ENCODE measurements at places on chromosomes 3 and 15.

GRCh38 chr3:42758126-42758525 is 14.9 kb downstream of the CCDC13 start:
- DNase-seq: no peak

- DNase-seq: no peak
Observed at GRCh38 chr3:129429602-129430001, 1.2 kb upstream of the EFCAB12 start.

- DNase-seq: no peak
Observed at GRCh38 chr3:101999177-101999779, 150.0 kb downstream of the NFKBIZ start.

- DNase-seq: no peak
Observed at GRCh38 chr3:133464573-133464972, 64.7 kb downstream of the BFSP2 start.

GRCh38 chr3:60841355-60841754 is 409.9 kb downstream of the FHIT start:
- no peak for DNase-seq

- no peak for DNase-seq
Observed at GRCh38 chr3:56113231-56113630, 355.0 kb downstream of the ERC2 start.

DNA sequence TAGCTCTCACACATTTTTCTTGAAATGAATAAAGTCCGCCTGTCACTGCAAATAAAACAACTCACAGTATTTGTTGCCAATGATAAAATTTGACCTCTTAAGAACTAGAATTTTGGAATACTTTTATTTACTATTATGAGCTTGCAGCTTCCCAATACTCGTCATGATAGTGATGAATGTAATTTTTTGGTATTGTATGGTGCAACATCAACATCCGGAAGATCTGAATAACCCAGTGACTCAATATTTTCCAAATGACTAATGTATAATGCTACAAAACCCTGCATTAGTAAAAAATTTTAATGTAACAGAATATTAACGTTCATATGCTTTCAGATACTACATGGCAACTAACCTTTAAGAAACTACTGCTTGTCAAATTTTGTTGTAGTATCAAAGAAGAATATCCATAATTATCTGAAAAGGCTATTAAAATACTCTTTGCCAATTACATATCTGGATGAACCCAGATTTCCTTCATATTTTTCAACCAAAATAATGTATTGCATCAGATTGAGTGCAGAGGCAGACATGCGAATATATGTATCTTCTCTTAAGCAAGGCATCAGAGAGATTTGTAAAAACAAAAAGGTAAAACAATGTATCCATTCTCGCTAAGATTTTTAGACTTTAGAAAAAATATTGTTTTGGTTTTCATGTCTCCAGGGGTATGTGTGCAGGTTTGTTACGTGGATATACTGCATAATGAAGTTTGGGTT is 95.3 kb downstream of the IGF2BP2 start:
- DNase-seq: no peak

GRCh38 chr3:101146946-101147345 is 153.7 kb upstream of the ABI3BP start:
- no peak for DNase-seq

DNA sequence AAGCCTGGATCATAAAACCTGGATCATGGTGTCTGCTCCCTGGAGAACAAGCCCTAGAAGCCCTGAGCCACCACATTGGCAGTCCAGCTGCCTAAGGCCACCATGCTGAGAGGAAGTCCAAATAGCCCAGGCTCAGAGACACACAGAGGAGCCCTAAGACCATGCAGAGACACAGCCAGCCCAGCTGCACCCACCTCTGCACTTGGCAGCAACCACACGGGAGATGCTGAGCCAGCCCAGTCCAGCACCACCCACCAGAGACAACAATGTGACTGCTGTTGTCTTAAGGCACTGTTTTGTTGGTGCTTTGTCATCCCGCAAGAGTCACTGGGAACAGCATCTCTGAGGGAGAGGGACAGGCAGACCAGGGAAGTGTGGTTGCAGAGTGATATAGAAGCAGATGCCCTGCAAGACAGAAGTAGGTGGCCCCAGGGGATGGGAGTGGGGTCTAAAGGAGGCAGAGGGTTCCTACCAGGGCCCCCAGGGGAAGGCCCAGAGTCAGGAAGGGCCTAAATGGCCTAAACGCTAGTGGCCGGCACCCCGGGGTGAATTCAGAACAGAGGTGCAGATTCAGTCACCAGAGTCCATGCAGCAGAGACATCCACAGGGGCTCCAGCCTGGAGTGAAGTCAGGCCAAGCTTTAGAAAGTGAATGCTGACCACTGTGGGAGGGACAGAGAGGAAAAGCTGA is 105.4 kb upstream of the PRR20G start:
- DNase-seq: no peak

DNA sequence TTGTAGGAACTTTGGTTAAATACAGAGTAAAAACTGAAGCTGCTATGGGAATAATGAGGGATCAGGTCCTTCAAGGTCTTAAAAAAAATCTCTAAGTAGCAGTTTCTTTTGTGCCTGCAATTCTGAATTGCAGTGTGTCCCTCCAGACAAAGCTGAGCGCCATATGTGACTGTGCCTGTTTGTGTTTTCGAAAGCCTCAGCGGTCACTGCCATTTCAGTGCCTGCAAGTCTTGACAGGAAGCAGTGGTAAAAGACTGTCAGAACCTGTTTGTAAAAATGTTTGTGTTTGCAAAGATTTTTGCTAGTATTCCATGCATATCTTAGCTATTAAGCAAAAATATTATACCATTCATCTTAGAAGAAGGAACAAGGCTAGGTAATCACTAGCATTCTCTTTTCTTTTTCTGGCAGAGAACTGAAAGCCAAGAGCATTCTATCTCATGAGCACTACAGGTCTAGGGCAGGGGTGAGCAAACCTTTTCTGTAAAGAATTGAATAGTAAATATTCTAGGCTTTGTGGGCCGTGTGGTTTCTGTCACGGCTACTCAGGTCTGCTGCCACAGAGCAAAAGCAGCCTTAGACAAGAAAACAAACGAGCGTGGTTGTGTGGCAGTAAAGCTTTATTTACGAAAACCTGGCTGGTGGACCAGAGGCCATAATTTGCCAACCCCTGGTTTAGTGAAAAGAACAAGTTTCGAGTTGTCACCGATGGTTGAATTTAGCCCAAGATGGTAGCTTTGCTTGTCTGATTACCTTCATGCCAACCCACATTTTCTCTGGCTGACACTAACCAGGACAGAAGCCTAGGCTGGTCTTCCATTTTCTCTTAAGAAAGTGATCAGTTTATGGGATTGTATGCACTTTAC is 134.4 kb downstream of the CACNA1D start:
- DNase-seq: no peak

- DNase-seq: no peak
Observed at GRCh38 chr3:54772746-54773145, 155.1 kb downstream of the LRTM1 start.

All from SIG-M5 (cell line).